ENCODE measurements at places on chromosomes 3 and 15.

DNA sequence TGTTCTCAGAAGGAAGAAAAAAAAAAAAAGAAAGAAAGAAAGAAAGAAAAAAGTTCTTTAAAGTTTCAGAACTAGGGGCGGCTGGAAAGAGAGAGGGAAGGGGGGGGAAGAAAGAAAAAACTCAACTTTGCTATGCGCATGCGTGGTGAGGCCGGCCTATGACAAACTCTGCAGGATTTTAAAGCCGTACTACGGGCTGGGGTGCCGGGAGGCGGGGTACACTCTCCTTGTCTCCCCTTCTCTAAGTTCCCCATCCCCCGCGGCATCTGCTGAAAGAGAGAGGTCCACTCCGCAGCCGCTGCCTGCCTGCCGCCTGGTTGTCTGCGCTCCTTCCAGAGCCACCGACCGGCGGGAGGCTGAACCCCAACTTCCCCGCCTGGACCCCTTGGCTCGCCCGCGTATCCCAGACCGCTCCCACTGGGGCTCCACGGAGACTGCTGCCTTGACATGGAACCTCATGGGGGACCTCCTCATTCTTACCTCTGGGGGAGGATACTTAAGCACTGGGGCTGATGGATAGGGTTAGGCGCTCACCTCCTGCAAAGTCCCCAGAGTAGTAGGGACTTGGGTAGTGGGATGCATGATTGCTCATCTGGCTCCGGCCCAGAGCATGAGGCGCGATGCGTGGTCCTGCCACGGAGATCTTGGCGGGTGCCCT, 1.4 kb upstream of the WNT5A start:
- no peak for DNase-seq

DNA sequence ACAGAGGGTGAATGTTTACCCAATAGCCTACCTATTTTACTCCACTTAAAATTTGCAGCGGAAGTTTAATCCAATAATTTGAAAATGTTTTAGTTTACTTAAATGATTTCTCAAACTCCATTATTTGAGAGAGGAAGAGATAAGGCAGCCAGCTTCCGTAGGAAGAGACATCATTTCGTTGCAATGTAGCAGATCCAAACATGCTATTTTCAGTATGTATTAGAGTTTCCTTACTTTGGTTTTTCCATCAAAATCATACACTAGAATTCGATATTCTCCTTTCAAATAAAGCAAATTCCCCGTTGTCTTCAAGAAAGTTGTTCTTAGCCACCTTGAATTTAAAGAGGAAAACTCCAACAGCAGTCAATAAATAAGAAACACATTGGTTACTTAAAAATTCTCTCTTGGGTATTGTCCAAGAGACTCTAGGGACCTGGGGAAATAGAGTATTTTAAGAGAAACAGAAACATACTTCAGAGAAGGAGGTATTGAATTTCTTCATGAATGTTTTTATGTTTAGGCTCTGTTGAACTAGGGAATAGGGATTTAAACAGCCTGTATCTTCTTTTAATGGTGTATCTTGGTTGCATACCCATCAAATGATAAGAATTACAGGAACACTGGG, 324.5 kb upstream of the GBE1 start:
- no peak for DNase-seq

- DNase-seq = no peak
Measured at GRCh38 chr3:155332716-155333115, 39.2 kb upstream of the STRIT1 start.

GRCh38 chr3:82461049-82461889, 699.8 kb upstream of the GBE1 start:
- DNase-seq = no peak

GRCh38 chr3:153070511-153070868, 91.5 kb upstream of the RAP2B start:
- DNase-seq = no peak

- DNase-seq = no peak
Measured at GRCh38 chr3:125433091-125433534, 58.0 kb upstream of the ZNF148 start.

- DNase-seq = no peak
Measured at GRCh38 chr3:97291901-97292300, 472.7 kb upstream of the ARL6 start.

All from stimulated activated CD4-positive, alpha-beta T cell treated with anti-CD3 and anti-CD28 coated beads, TNF-alpha, amount 100 ng/mL, for 4 hours (primary cell).